ENCODE measurements at places on chromosomes 12 and 14. TPM values are rescaled to one million over a fixed set of nuclear protein-coding genes. Genes with fewer than 3 reads are reported as not detected.

DNA sequence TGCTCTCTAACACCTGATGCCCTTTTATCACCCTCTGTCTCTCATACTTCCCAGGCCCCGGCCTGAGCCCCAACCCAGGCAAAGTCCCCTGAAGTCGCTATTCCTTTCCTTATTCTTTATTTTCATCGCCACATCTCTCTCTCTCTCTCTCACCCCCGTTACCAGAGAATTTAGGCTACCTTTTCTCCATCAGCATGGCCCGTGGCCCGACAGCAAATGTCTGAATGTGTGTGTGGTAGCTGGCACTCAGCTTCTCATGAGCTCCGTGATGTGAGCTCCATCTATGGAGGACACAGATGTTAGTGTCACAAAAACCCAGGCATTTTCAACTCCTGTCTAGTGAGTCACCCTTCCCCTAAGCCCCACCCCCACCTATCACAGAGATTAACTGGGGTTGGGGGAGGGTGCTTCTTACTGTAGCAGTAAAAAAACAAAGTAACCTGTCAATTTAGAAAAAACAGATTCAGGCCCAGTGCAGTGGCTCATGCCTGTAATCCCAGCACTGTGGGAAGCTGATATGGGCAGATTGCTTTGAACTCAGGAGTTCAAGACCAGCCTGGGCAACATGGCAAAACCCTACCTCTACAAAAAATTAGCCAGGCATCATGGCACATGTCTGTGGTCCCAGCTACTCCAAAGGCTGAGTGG lies 53.8 kb downstream of the VCPKMT start:
- DNase-seq: peak; percentile 83

- peak; percentile 23 for DNase-seq
Measured at GRCh38 chr12:29241821-29242591, 92.9 kb downstream of the FAR2 start.

DNA sequence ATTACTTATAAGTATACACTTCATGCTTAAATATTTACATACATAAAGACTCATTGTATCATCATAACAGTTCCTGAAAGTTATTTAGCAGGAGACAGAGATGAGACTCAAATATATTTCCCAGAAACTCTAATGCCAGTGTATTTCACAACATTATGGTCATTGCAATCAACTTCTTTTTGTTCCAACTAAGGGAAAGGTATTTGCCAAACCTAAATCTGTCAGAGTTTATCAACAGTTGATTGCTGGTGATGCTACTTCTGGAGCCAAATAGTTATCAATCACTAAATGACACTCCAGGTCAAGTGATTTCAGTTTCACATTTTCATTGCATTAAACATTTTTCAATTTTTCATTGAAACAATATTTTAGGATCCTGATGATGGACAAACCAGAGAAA lies 72.1 kb upstream of the AVPR1A start:
- no peak for DNase-seq

DNA sequence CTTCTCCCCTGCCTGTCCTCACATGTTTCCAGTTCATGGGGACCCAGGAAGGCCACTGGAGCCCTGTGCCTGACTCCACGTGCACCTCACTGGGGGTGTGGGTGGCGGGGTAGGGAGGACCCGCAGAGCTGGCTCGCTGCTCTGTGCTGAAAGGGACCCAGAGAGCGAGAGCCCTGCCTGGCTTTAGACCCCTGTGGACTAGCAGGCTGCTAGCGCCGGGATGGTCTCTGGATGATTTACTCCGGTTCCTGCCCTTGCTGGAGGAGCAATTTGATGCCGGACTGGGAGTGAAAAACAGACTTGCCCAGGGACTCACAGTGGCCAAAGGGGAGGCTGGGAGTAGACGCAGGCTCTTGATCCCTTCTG lies 49.0 kb downstream of the NTF3 start:
- DNase-seq: no peak

- DNase-seq: no peak
Measured at GRCh38 chr12:71786829-71787228, 32.2 kb downstream of the RAB21 start.

GRCh38 chr12:132955094-132956010 lies 754 bp downstream of the ZNF605 start:
- DNase-seq: peak; percentile 15

DNA sequence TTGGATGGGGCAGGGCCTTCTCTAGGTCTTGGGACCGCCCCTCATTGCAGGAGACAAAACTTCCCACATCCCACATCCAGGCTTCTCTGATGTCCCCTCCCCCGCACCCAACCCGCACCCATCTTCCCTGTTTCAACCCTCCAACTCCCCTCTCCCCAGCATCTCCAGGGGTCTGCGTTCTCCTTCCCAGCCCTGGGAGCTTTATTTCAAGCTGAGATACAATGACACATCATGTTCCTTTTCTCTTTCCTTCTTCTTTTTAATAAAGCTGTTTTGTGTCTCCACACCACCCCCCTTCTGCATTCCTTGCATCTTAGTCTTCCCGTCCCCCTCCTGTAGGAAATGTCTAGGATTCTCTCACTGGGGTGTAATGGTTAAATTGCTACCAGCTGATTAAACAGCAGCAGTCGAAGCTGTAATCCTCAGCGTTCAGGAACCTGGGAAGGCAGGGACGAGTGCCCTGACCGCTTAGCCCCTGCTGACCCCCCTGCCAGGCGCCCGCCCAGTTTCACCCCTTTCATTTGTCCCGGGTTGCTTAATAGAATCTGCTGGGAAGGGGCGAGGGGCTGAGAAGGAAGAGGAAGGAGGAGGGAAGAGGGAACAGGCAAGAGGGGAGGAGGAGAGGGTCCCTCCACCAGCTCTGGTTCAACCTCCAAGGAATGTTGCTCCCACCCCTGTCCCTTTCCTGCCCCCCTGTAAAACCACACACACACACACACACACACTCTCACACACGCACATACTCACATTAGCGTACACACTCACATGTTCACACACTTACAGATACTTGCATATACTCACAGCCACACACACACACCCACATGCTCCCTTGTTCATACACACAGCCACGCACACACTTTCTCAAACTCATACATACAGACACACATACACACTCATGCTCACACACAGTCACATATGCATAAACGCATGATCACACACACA lies 104.5 kb upstream of the MED13L start:
- DNase-seq: peak; percentile 83

The SLC22A17 gene
- 0.13 TPM for total RNA-seq

- no peak for DNase-seq
Measured at GRCh38 chr14:61756135-61756534, 6.1 kb upstream of the SNAPC1 start.

- no peak for DNase-seq
Measured at GRCh38 chr12:71589478-71589881, 74.2 kb downstream of the ZFC3H1 start.

DNA sequence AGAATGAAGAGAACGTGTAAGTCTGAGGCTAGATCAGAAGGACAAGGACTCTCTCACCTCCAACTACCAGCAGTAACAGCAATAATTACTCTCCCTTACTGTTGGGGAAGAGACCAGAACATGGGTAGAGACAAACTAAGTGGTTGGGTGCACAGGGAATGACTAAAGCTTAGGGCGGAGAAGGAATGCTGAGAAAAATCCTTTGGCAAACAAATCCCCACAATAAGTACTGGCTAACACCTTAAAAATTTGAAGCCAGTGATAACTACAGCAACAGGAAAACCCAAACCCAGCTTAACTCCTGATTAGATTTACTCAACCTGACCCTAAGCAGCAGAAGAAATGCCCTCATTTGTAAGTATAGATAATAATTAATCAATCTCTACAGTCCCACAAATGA lies 759.0 kb downstream of the AACS start:
- DNase-seq: no peak

DNA sequence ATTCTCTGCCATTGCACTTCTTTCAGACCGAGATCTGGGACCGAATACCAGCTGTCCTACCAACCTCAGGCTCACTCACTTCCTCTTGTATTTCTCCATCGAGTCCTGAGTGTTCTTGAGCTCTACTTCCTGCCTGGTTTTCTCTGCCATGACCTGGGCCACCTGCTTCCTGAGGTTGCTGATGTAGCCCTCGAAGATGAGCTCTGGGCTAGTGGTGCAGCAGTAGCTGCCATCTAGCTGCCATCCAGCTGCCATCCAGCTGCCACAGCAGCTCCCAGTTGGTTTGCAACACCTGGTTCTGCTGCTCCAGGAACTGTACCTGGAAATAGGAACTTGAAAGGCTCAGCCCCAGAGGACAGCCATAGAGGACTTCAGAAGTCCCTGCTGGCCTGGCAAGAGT lies 15.0 kb upstream of the KRT73 start:
- DNase-seq: no peak

The RNASE7 gene
- total RNA-seq: not detected

All from dermis microvascular lymphatic vessel endothelial cell (primary cell).